Globus pallidus (tissue), 1 donor: ENCODE measurements at places on chromosomes 7 and 10.

DNA sequence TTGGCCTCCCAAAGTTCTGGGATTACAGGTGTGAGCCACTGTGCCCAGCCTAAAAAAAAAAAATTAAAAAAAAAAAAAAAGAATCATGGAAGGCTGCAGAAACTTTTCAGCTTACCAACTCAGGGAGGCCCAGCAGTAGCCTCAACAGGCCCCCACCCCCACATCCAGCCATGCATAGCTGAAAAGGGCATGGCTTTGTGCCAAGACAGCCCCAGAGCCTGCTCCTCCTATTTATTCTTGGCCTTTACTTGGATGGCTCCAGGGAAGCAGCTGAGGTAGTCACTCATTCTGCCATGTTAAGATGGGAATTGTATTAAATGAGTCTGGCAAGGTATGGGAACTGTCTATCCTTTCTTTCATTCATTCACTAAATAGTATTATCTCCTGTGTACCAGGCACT, 13.7 kb upstream of the CNNM2 start:
- DNase-seq: no peak

GRCh38 chr10:69684020-69684980, 54.3 kb downstream of the FAM241B start:
- DNase-seq: no peak

DNA sequence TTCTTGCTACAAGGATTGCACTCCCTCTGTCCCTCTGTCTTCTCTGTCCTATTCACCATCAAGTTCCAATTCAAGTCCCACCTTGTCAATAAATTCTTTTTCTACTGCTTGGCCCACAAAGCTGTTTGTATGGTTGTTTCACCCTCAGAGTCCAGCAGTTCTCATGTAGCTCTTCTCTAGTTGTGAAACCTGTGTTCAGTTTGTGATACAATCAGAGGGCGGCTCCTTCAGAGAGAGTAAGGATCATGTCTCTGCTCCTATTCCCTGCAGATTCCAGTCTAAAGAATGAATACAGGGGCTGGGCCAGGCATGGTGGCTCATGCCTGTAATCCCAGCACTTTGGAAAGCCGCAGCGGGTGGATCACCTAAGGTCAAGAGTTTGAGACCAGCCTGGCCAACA, 126.6 kb upstream of the BET1 start:
- DNase-seq: no peak

GRCh38 chr7:29468196-29468595, 95.4 kb upstream of the PRR15 start:
- no peak for DNase-seq

DNA sequence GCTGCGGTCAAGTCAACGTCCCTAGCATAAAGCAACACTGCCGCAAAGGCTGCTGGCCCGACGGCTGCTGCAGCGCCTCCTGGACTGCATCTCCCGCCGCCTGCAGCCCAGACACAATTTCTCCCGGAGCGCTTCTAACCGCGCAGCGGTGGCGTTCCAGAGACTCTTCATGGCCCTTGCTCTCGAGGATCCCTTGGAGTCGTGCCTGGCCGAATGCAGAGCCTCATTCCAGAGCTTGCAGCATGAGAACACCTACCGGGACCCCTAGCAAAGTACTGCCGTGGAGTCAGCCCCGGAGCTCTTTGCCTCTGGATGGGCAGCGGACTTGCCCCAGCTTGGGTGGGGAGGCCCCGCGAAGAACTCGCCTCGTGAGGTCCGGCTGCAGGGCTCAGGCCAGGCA, 79.7 kb upstream of the ZNF32 start:
- no peak for DNase-seq

DNA sequence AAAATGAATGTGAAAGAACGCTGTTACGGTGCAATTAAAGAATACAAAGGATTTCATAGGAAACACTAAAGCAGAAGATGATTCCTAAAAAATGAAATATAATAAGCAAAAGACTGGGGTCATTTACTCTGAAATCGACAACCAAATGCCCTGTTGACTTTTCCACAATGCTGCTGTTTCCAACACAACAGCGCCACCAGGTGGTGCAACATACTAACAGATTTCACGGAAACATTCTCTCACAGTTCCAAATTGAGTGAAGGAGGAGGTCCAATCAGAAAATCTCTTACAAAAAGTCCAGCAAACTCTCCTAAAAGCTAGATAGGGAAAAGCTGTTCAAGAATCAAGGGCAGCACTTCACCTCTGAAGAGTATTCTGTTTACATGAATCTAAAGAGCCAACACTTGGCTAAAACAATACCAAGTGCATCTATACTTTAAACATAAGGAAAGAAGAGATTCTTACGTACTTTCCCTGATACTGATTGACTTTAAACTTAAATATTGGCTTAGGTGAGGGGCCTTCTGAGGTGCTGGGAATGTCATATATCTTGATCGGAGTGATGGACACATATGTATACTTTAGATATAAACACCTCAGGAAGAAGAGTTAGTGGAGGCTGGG, 55.9 kb downstream of the UPF2 start:
- peak; percentile 64 for DNase-seq
